NCI-H1092 (cell line): ENCODE measurements at places on chromosomes 7 and 10.

DNA sequence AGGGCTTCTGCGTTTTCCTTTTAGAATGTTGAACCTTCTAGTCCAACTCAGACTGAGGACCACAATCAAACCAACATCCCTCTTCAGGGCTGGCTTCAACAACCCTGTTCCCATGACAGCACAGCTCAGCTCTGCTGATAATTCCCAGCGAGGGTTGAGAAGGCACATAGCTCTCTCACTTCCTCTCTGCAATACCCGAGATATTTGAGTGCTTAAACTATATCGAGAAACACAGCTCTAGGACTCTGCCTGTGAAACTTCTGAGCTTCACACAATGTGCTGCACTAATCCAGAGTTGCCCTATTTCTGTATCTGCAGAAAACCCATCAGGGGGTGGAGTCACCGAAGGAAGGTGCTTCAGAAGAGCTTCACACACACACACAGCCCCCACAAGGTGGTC is 1.6 kb upstream of the ADARB2 start:
- no peak for DNase-seq

DNA sequence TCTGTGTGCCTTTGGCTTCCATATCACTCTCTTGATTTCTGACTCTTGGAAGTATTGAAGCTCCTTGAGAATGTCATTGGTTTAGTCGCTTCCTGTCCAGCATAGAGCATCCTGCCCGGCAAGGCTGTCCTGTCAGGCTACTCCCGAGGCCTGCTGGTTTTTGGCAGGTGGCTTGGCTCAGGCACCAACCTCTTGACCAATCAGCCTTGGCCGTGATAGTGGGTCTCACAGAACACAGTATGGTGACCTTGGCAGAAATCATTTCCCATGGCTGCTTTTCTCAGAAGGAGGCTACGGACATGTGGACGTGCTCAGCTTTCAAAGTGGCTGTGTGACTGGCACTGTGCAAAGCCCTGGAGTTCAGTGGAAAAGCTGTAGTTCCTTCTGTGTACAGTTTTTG is 516.9 kb downstream of the REEP3 start:
- no peak for DNase-seq

DNA sequence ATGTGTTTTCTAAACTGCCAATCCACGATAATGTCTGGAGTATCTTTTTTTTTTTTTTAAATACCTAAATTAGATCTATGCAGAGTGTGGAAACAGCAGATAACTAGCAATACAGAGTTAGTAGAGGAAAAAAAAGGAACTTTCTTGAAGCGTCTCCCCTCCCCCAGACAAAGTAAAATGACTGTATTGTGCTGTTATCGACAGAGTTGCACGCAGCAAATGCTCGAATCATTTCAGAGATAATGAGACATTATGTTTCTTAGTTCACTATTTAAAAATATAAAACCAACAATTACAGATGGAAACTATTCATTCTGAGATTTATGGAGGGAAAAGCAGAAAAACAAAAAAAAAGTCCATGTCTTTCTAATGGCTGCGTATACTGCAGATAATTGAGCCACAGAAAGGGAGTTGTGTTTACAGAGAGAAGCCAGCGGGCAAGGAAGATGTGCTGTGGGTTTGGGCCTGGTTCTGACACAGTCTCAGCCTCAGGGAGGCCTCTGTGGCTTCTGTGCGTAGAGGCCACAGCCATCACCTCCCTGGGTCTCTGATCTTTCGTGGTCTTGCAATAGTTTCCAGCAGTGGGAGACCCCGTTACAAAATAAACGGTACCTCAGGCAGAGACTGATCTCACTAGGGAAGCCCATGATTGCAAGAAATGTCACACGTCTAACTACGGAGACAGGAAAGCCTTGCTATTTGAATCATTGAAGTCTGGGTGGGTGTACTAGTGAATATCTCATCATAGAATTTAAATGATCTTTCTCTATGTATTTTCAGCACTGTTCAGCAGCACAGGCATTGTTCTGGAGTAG is 19.1 kb upstream of the KLF6 start:
- no peak for DNase-seq

DNA sequence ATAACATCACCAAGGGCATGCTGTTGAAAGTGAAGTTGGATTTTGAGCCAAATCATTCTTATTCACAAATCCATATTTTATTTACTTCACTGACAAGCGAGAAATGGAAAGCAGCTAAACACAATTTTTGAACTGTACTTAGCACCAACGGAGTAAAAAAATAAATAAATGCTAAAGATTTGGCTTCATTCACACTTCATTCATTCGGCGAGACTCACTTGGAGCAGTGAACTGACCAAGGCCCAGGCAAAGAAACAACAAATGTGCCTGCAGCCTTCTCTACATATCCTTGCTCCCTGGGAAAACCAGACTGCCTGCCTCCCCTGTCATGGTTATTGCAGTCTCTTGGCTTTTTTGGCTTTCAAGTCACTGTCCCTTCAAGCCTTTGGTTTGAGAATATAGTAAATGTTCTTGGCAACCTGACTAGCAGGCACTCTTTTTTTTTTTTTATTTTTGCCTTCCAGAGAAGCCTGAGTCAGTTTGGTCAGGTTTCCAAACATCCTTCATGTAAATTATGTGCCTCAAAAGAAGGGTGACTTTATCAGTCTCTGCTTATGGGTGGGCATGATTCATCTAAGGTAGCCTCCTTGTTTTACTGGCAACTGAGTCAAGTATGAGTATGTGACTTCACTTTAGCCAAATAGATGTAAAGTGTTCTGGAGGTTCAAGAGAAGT is 177.6 kb upstream of the MEOX2 start:
- no peak for DNase-seq

GRCh38 chr10:132481690-132482089 is 55.9 kb upstream of the INPP5A start:
- no peak for DNase-seq

DNA sequence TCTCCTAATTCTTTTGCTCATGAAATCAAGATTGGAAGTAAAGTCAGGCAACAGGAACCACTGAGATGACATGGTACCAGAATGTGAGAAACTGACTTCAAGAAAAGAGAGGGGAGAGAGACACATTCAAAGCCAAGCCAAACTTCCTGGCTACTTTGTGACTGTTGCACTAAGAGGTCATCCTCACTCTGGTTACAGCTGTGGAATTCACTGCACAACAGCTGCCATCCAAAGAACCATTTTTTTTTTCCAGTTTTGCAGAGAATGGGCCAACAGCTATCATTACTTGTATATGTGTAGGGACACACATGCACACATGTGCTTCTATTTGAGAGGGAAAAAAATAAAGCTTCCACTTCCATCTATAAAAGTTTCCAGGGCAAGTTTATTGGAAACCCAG is 203.5 kb downstream of the GLI3 start:
- DNase-seq: no peak

DNA sequence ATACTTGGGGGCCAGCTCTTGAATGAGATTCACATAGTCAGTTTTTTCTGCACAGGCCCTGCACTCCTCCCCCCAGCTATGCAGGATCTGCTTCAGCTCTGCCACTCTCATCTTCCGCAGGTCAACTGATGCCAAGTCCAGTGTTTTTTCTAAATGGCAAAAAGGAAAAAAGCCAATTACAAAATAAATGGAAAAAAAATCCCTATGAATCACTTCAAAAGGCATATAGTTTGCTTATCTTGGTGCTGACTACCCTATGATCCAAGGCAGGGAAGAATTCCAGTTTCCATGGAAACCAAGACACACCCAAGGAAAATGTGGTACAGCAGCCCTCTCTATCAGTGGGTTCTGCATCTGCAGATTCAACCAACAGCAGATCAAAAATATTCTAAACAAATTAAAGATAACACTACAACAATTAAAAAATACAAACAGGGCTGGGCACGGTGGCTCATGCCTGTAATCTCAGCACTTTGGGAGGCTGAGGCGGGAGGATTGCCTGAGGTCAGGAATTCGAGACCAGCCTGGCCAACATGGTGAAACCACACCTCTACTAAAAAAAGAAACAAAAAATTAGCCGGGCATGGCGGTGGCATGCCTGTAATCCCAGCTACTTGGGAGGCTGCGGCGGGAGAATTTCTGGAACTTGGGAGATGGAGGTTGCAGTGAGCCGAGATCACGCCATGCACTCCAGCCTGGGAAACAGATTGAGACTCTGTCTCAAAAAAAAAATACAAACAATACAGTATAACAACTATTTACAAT is 17.6 kb downstream of the CDNF start:
- no peak for DNase-seq

GRCh38 chr10:1136268-1136667 is 80.1 kb downstream of the WDR37 start:
- DNase-seq: no peak

- peak; percentile 80 for DNase-seq
These were observed 868 bp downstream of the MYO1G start for GRCh38 chr7:44977959-44978335.

DNA sequence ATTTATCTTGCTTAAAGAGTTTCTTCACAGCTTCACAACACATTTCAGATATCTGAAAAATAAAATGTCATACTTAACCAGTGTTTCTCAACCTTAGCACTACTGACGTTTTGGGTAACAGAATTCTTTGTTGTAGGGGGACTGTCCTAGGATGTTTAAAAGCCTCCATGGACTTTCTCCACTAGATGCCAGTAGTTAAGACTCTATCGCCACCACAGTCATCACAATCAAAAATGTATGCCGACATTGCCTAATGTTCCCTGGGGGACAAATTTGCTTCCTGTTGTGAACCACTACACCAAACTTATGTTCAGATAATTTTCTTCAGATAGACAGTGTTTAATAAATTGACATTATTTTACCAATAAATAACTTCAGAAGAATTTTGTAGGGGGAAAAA is 13.4 kb downstream of the NOC3L start:
- no peak for DNase-seq

DNA sequence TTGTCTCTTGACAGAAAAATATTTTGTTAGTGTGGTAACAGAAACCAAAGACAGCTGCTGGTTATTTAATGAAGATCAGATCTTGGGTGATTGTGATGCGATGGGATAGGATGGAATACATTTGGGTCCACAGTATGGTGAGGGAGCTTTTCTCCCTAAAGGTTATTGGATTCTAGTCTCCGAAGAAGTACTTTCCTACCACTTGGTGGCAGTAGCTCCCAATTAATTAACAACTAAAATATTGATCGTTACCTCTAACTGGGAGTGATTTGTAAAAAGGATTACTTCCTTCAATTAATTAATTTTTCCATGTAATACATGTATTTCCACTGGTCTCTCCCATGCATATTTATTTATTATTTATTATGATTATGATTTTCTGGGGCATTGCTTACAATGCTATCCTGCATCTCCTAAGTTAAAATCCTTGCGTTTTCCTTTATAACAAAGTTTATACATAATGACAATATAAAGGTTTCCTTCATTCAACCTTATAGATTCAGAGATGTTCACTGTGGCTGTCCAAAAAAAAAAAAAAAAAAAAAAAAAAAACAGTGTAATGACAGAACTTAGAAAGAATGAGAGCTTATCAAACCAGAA is 25.6 kb downstream of the TMEM196 start:
- peak; percentile 42 for DNase-seq

DNA sequence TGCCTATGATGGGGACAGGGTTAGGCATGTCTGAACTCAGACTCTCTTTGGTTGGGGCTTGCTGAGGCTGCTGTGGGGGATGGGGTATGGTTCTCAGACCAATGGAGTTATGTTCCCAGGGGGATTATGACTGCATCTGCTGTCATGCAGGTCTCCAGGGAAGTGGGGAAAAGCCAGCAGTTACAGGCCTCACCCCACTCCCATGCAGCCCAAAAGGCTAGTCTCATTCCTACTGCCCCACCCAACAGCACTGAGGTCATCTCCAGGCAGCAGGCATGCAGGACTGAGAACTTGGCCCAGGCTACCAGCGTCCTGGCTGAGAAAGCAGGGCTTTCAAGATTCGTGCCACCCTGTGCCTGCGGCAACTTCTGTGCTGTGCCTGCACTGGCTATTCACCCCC is 373.3 kb downstream of the HTR7 start:
- DNase-seq: no peak

- no peak for DNase-seq
These were observed 32.6 kb upstream of the HERPUD2 start for GRCh38 chr7:35727571-35727970.

DNA sequence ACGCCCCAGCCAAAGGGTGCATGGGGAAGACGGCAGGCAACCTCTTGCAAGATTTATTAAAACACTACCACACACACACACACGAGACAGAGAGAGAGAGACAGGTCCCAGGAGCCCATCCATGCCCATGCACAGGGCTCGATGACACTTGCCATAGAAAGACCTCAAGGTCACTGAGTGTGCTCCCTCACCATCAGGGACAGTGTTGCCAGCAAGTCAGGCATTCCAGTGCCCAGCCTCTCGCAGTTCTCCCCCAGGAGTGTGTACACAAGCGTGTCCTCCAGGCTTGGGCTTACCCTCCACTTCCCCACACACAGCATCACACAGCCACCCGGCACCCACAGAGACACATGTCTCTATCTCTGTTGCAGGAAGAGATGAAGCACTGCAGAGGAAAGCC is 46.8 kb upstream of the SLF2 start:
- no peak for DNase-seq

DNA sequence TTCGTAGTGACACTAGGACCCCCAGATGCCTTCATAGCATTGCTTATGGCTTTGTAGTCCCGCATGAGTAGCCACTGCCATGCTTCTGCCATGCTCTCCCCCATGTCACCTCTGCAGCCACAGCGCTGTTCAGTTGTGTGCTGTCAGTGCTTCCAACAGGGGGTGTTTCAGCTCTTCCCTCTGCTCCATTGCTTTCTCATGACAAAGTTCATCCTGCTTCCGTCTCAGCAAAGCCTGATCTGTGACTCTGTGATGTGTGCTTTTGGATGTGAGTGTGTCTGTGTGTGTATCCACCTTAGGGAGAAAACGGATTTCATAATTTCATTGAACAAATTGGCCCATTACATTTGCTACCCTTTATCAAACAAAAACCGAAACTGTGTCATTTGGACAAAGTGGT is 134.9 kb upstream of the SAMD8 start:
- no peak for DNase-seq

DNA sequence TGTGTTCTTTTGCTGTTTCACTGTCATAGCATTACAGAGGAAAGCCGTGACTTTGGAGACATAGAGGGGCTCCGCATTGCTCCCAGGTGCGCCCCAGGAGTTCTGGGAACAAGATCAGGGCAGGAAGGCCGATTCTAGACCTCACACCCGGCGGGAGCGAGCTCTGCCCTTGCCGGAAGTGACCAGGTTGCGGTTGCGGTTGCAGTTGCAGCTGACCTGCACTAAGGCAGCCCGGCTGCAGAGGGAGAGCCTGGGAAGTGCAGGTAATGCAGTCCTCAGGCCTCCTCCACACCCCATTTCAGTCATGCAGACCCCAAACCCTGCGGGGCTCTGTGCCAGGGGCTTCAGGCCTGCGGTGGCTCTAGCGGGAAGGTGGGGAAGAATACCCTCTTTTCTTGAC is 130.0 kb upstream of the LANCL2 start:
- DNase-seq: no peak

- DNase-seq: no peak
These were observed 320.9 kb upstream of the NPSR1 start for GRCh38 chr7:34337163-34337562.

GRCh38 chr7:159370-160270 is 32.8 kb upstream of the FAM20C start:
- no peak for DNase-seq

GRCh38 chr10:18474118-18474455 is 177.3 kb downstream of the NSUN6 start:
- no peak for DNase-seq

- DNase-seq: no peak
These were observed 164.3 kb downstream of the LCOR start for GRCh38 chr10:96996275-96996965.
